Activated CD4-positive, alpha-beta T cell treated with anti-CD3 and anti-CD28 coated beads for 36 hours (primary cell): ENCODE measurements at places on chromosomes 12 and 14. TPM values are rescaled to one million over a fixed set of nuclear protein-coding genes. Genes with fewer than 3 reads are reported as not detected.
A peak's percentile ranks its signal among the peaks of the same experiment; 100 is the strongest.

- DNase-seq, result no peak
Observed at GRCh38 chr12:96812153-96812552, 94.9 kb upstream of the NEDD1 start.

CLEC1B gene
- not detected for total RNA-seq

GRCh38 chr14:50000380-50001150, 107.7 kb downstream of the ARF6 start:
- peak; percentile 89 for DNase-seq

DNA sequence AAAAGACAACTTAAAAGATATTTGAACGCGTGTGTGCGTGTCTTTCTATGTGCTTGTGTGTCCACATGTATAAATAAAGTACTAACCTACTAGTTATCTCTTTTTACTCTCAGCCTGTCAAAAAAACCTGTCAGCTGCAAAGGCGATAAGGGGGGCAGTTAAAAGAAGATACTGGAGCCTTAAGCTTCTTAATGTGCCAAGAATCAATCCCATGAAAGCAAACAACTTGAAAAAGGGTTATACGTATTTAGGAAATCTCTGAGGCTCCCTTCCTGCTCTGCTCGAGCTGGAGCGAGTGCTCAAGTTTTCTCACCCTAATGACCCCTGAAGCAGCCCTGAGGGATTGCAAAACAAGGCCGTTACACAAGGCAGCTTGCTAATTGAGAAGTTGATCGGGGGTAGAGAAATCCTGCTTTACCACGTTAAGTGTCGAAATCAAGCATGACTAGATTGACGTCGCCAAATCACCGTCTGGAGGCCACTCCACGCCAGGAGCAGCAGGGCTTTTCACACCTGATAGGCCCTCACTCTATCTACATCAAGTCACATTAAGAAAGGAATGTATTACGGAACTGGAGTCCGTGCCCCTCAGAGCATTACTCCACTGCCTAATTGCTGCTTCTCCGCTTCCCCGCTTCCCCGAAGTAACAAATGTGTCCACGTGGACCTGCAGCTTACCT, 32.4 kb downstream of the LMO3 start:
- no peak for DNase-seq
